ENCODE measurements at places on chromosomes 13 and 19.

- no peak for DNase-seq
These were observed 2567.1 kb downstream of the PCDH9 start for GRCh38 chr13:64662887-64663593.

DNA sequence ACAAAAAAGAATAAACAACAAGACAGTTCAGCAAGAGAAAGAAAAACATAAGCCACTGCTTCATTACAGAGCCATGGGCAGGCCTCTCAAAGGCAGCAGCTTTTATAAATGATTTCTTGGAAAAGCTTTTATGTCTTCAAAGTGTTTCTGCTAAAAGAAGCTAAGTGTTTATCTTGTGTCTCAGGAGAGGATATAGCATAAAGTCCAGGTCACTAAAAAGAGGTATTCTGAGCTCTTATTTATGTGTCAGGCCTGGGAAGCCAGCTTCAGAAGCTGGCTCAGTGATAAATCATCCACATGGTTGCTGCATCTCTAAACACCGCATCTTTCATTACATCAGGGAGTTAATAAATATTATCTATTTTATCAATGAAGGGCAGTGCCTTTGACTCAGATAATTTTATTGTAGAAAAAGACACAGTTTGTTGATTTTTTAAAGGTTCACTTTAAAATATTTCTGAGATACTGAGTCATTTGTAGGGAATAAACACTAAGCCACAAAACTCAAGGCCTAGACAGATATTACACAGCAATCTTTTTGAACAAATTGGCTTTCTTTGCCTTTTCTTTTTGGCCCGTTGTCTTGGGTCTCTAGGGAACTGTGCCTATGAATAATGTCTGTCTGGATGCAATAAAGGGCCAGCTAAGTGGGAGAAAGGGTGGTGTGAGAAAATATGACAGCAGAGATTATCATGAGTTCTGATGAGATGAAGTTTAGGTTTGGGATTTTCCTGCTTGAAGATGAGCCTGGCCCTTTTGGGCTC lies 1086.6 kb downstream of the UQCRFS1 start:
- no peak for DNase-seq

DNA sequence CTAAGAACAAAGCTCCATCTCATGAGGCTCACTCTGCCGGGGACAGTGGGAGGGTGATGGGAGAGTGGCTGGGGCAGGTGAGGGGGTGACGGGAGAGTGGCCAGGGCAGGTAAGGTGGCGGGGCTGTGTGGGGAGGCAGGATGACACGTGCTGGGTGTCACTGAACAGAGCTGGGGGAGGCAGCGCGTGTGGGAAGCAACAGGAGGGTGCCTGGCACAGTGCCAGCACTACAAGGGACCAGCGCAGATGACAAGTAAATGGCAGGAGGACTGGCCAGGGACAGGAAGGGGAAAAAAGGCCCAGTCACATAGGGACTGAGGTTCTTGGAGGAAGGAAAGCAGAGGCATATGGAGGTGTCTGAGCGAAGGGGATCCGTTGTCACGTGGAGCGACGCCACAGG lies 129.9 kb downstream of the RNF17 start:
- DNase-seq: no peak

GRCh38 chr19:16612636-16613035 lies 15.4 kb downstream of the MED26 start:
- no peak for DNase-seq

GRCh38 chr19:17805427-17805826 lies 10.5 kb downstream of the B3GNT3 start:
- no peak for DNase-seq

DNA sequence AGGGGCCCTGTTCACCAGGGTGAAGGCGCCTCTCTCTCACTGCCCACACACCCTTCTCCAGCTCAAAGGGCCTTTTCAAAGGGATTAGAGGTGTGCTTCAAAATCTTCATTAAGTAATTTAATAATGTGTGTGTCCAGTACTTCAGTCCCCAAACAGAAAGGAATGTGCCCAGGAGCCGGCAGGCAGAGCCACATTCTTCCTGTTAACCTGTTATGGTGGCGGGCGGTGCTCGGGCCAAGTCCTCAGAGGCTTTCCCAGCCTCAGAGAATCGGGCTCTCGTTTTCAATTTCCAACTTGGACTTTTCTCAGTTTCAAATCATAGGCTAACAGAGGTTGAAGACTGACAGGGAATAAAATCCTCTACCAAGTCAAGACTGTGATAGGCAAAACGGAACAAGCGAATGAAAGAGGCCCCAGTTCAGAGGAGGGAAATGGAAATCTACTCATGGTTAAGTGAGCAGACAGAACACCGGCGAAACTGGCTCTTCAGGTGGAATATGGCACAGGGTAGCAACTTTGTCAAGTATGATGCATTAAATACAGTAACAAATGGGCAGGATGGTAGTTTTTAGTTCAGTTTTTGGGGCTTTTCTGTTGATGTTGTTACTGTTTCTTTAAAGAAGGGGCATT lies 68.6 kb downstream of the FOXO1 start:
- no peak for DNase-seq

DNA sequence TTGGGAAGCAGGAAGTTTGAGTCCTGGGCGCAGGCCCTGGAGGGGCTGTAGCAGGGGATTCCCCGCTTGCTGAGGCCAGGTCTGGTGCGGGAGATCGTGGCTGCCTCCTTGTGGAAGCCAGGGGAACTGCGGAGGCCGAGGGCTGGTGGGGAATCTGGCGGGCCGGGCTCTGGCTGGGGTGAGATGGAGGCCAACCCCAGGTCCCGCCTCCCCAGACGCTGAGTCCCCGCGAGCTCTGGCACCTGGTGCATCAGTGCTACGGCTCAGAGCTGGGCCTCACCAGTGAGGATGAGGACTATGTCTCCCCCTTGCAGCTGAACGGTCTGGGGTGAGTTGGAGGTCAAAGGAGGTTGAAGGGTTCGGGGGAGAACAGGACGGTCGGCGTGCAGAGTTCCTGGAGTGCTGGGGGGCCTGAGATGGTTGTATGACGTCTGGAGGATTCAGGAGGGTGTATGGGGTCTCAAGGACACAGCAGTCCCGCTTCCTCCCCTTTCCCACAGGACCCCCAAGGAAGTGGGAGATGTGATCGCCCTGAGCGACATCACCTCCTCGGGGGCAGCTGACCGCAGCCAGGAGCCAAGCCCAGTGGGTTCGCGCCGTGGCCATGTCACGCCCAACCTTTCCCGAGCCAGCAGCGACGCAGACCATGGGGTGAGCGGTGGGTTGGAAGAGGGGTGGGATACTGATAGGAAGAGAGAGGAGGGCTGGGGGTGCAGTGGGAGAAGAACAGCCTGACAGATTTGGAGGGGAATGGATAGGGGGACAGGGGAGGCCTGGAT lies 13.1 kb downstream of the GRAMD1A start:
- no peak for DNase-seq

- no peak for DNase-seq
These were observed 111.3 kb upstream of the MRI1 start for GRCh38 chr19:13652810-13653590.

DNA sequence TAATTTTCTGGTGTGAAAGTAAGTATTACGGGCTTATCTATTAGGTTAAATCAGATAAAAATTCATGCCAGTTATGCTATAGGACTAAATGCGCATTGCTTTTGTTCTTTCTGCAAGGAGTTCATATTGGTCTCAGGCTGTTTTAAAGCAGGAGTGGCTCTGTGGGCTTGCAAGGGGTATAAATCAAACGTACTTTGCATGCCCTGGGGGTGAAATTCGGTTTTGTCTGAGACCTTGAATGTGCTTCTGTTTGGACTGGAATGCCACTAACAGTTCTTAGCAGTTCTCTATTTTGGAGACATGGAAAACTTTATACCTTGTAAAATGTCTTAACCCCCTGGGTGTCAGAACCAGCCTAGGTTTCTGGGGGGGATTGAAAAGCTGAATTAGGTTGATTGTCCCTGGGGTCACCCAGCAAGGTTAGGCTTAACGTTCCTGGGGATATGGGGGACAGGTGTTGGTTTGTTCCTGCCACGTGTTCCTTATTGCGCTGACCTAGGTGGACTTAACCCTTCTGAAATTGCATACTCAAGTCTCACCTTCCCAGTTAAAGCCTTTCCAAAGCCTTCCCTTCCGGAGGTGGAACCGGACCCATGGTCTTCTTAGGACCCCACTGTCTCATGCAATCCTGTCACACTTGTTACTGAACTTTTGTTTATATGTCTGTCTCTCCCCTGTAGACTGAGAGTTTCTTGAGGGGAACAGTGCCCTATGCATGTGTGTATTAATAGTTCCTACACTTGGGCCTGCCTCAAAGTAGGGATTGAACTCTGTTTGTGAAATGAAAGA lies 182.2 kb downstream of the LMO7 start:
- DNase-seq: no peak

GRCh38 chr13:39655041-39655568 lies 357 bp upstream of the COG6 start:
- DNase-seq: no peak

GRCh38 chr19:35629332-35629633 lies 447 bp downstream of the RBM42 start:
- DNase-seq: no peak

GRCh38 chr13:76822698-76823267 lies 63.4 kb downstream of the KCTD12 start:
- no peak for DNase-seq

DNA sequence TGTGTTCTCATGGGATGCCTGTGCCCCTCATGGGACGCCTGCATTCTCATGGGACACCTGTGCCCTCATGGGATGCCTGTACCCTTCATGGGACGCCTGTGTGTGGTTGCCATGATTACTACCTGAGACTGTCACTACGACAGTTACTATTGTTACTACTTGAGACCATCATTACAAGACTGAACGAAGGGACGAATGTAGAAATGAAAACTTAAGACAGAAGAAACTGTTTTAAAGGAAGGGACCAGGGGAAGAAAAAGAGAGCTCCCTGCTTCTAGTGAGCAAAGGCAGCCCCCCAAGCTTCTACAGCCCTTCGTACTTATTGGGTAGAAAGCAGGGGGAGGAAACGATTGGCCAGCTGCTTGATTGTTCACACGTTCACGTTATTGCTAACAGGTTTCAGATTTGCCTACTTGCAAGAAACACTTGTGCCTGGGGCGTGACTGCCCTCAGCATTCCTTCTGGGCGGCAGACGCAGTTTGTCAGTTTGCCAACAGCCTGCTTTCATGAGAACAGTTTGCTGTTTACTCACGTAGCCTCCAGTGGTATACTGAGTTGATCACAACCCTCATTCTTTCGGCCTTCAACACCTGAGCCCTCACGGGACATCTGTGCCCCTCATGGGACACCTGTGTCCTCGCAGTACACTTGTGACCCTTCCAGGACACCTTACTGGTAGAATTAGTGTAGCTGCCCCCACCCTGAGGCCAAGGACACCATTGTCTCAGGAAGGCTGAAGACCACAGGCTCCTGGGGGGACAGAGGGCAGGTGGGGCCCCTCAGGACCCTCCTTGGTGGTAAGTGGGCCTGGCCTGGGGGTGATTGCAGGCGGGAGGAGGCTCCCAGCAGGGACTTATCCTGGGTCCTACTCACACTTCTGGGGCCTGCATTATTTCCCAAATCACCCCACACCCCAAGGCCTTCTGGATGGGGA lies 2.5 kb upstream of the S1PR4 start:
- DNase-seq: no peak

GRCh38 chr13:104962411-104962810 lies 1573.1 kb downstream of the EFNB2 start:
- no peak for DNase-seq

GRCh38 chr19:47492571-47493377 lies 8.8 kb upstream of the KPTN start:
- DNase-seq: no peak

DNA sequence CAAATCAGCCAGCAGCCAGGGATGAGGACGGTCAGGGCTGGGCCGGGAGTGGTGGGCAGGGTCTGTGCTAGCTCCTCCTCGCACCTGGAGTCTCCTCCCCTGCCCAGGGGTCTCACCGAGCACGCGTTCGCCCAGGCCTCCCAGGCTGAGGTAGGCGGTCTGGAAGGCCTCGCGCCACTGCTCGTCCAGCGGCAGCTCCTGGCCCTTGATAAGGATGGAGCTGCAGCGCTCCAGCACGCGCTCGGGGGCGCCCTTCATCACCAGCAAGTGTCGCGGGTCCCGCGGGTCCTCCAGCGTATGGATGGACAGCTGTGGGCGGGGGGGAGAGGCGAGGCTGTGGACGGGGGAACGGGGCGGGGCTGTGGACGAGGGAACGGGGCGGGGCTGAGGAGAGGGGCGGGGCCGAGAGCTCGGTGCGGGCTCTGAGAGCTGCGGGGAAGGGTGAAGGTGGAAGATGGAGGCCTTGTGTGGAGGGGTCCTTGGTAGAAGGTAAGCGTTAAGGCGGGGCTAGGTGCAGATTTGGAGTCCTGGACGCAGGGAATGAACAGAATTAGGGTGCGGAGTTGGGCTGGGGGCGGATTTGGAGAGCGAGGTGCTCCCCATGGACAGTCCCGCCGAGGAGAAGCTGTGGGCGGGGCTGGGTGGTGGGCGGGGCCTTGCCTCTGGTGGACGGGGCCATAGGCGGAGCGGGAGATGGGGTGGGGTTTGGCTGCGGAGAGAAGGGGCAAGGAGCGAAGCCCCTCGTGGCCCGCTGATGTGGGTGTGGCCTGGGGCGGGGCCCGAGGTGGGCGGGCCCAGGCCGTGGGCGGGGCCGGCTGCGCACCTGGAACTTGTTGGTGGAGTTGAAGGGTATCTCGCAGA lies 5.7 kb downstream of the ATP4A start:
- DNase-seq: no peak

DNA sequence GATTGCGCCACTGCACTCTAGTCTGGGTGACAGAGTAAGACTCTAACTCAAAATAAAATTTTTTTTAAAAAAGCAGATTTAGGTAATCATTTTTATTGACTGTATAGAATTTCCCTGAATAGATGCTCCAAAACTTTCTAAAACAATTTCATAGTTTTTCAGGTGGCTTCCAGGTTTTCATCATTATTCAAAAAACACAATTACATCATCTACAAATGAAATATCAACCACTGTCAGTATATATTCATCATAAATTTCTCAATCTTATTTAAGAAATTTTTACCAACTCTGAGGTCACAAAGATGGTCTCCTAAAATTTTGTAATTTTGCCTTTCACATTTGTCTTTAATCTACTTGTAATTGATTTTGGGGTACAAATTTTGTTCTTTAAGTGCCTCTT lies 48.1 kb downstream of the ZC3H13 start:
- no peak for DNase-seq

- DNase-seq: peak; percentile 83
These were observed 53.6 kb downstream of the ZAR1L start for GRCh38 chr13:32261567-32261966.

DNA sequence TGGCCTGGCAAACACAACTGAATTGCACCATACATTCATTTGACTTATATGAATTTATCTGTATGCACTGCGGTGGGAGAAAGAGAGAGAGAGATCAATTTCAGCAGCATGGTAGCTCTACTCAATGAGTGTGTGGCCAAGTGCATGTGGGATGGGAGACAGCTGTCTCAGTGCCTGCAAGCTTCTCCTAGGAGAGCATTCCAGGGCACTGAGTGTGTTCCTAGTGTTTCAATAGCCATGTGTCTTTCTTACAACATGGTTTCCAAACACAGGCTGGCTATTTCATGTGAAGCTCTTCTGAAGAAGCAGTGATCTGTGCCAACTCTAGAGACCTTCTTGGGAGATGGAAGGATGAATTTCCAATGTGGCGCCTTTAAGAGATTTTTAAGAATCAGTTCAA lies 43.5 kb downstream of the NEK5 start:
- DNase-seq: peak; percentile 31

- DNase-seq: no peak
These were observed 31.5 kb downstream of the COL4A2 start for GRCh38 chr13:110338441-110339101.

- no peak for DNase-seq
These were observed 11.2 kb downstream of the IL17D start for GRCh38 chr13:20714563-20715329.

- no peak for DNase-seq
These were observed 10.3 kb downstream of the TNFSF9 start for GRCh38 chr19:6540918-6541689.

Measured in non-pigmented ciliary epithelial cell (primary cell).